ENCODE measurements at places on chromosomes 1 and 21. TPM values are rescaled to one million over a fixed set of nuclear protein-coding genes. Genes with fewer than 3 reads are reported as not detected.

- H3K4me1 ChIP-seq, result no peaks in the 10 kb centered on the region
- no peak for DNase-seq
- H3K4me3 ChIP-seq, result peak overlapping the region; percentile 92
- peaks cover 51% of the 10 kb centered on the region for H3K36me3 ChIP-seq
- no peak overlapping the region for H3K27ac ChIP-seq
Observed at GRCh38 chr1:2393471-2393877, 1.8 kb downstream of the RER1 start.

GRCh38 chr1:46810596-46810995 is 11.8 kb downstream of the CYP4B1 start:
- H3K27me3 ChIP-seq, result no peaks in the 10 kb centered on the region
- DNase-seq, result no peak
- no peak overlapping the region for H3K27ac ChIP-seq
- H3K36me3 ChIP-seq, result no peaks in the 10 kb centered on the region
- peak overlapping the region; percentile 10 for H3K4me3 ChIP-seq
- no peaks in the 10 kb centered on the region for H3K4me1 ChIP-seq

DNA sequence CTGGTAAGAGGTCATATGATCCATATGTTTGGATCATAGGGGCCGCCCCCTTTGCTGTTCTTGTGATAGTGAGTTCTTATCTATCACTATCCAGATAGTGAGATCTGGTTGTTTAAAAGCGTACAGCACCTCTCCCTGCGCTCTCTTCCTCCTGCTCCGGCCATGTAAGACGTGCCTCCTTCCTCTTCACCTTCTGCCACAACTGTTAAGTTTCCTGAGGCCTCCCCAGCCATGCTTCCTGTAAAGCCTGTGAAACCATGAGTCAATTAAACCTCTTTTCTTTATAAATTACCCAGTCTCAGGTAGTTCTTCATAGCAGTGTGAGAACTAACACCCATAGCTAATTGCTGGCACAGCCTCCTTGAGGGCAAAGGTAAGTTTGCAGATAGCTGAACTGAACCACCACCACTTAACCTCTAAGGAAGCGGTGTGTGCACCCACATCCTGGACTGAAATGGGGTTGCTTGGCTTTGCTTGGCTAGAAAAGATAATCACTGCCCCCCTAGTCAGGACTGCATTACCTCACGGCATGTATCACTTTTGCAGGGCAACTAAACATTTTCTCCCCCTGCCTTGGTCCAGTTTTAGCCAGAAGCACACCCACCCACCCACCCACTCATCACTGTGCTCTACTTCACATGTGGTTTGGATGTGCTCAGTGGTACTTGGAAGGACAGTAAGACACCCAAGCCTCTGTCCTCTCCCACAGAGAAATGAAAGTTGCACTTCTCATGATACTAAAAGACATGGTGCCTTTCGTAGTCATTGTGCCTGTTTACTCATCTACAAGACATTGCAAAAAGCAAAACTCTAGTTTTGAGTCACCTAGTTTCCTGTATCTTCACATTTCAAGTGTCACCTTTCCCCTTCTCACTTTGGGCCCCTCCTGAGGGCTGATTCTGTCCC is 23.1 kb upstream of the PTAFR start:
- peaks cover 7% of the 10 kb centered on the region for H3K4me1 ChIP-seq
- H3K27me3 ChIP-seq, result no peaks in the 10 kb centered on the region
- H3K36me3 ChIP-seq, result peaks cover 57% of the 10 kb centered on the region
- no peak overlapping the region for H3K4me3 ChIP-seq

- H3K27ac ChIP-seq, result no peak overlapping the region
- DNase-seq, result peak; percentile 20
- no peaks in the 10 kb centered on the region for H3K36me3 ChIP-seq
- peaks cover 4% of the 10 kb centered on the region for H3K4me1 ChIP-seq
- H3K4me3 ChIP-seq, result no peak overlapping the region
Observed at GRCh38 chr21:45570826-45571601, 28.8 kb upstream of the SLC19A1 start.

DNA sequence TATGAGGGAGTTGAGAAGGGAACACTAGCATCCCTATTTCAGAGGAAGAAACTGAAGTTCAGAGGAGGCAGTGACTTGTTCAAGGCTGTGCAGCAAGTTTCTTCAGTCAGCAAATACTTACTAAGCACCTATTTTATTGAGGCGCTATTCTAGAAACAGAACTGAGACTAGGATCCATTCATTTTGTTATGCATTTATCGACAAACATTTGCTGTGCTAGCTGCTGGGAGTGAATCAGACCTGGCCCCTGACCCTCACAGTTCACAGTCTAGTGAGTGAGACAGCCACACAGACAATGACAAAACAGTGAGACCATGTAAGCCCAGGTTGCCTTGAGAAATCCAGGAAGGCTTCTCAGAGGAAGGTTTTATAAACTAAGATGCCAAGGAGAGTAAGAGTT is 28.2 kb downstream of the TRIM62 start:
- DNase-seq, result no peak
- H3K36me3 ChIP-seq, result peaks cover 21% of the 10 kb centered on the region
- no peaks in the 10 kb centered on the region for H3K27me3 ChIP-seq
- H3K4me1 ChIP-seq, result peaks cover 9% of the 10 kb centered on the region
- H3K4me3 ChIP-seq, result no peak overlapping the region

DNA sequence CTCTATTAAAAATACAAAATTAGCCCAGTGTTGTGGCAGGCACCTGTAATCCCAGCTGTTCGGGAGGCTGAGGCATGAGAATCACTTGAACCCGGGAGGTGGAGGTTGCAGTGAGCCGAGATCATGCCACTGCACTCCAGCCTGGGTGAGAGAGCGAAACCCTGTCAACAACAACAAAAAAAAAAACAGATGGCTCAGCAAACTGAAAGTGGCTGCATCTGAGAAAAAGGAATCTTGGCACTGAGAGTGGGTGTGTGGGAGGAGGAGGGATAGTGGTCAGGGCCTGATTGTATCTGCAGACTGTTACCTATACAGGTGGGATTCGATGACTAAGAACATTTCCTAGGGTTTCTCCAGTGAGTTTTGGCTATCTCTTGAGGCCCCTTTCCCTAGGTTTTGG is 122.2 kb upstream of the BARHL2 start:
- no peak for DNase-seq
- peaks cover 68% of the 10 kb centered on the region for H3K27me3 ChIP-seq
- H3K4me1 ChIP-seq, result peaks cover 8% of the 10 kb centered on the region
- H3K36me3 ChIP-seq, result no peaks in the 10 kb centered on the region
- H3K27ac ChIP-seq, result no peak overlapping the region
- H3K4me3 ChIP-seq, result peak overlapping the region; percentile 68

DNA sequence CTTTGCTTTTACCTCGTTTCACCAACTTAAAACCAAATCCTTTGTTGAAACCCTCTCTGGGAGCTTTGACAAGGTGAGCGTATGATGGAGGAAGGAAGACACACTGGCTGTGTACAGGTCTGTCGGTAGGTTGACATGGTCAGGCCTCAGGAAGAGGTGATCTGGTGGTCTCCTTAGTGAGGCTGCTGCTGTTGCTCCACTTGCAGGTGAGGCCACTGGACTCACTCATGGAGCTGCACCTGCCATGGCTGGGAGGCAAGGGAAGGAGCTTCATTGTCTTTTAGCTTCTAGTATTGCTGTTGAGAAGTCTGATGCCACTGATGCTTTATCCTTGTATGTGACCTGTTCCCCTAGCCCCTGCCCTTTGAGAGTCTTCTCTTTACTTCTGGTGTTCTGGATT is 35.7 kb downstream of the TENT5C start:
- no peaks in the 10 kb centered on the region for H3K27me3 ChIP-seq
- H3K4me3 ChIP-seq, result no peak overlapping the region
- H3K36me3 ChIP-seq, result no peaks in the 10 kb centered on the region

GRCh38 chr1:206905295-206906164 is 8.3 kb downstream of the IL24 start:
- DNase-seq, result no peak
- H3K4me1 ChIP-seq, result 0 out of 2 replicates have a peak, but pooled peaks cover 3% of the 10 kb centered on the region
- H3K36me3 ChIP-seq, result no peaks in the 10 kb centered on the region
- H3K4me3 ChIP-seq, result no peak overlapping the region

DNA sequence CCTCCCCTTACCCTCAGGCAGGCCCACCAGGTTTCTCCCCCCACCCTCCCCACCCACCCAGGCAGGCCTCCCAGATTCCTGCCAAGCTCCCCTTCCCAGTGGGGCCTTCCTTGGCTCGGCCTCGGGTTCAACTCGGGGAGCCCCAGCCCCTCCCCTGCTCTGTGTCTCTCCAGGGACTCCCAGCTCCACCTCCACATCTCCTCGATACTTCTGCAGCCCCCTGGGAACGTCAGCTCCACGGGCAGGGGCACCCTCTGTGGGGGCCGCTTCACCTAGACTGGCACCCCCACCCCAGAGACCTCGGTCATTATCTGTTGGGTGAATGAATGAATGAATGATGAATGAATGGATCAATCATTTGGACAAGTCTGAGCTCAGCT is 775 bp downstream of the MMEL1 start:
- no peak overlapping the region for H3K27ac ChIP-seq
- H3K27me3 ChIP-seq, result peaks cover 22% of the 10 kb centered on the region
- no peak overlapping the region for H3K4me3 ChIP-seq
- H3K4me1 ChIP-seq, result no peaks in the 10 kb centered on the region
- peaks cover 7% of the 10 kb centered on the region for H3K36me3 ChIP-seq

DNA sequence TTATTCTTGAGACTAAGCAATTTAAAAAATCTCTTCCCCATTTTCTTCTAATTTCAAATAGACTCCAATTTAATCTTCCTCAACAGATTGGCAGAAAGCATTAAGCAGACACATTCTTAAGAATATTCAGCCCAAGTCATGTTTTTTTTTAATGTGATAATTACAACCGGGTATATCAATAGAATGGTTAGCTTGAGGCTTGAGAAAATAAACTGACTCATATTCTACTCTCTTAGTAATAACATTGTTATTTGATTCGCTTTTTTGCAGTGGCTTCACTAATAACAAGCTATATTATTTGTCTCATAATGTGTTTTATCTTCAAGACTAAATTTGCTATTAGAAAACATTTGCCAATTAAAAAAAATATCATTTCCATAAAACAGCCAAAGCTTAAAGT is 488.6 kb upstream of the RGS18 start:
- H3K27me3 ChIP-seq, result no peaks in the 10 kb centered on the region
- H3K27ac ChIP-seq, result no peak overlapping the region
- no peak overlapping the region for H3K4me3 ChIP-seq

DNA sequence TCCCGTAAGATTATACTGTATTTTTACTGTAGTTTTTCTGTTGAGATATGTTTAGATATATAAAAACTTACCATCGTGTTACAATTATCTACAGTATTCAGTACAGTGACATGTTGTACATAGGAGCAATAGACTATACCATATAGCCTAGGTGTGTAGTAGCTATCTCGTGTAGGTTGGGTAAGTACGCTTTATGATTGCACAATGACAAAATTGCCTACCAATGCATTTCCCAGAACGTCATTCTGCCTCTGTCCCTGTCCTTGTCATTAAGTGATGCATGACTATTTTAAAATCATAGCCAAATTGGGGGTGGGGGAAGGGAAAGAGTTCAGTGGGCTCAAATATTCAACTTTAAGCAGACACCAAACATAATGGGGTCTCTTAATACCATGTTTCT is 233.8 kb upstream of the TMEM51 start:
- H3K27ac ChIP-seq, result no peak overlapping the region
- H3K4me1 ChIP-seq, result no peaks in the 10 kb centered on the region
- H3K4me3 ChIP-seq, result no peak overlapping the region
- no peak for DNase-seq

DNA sequence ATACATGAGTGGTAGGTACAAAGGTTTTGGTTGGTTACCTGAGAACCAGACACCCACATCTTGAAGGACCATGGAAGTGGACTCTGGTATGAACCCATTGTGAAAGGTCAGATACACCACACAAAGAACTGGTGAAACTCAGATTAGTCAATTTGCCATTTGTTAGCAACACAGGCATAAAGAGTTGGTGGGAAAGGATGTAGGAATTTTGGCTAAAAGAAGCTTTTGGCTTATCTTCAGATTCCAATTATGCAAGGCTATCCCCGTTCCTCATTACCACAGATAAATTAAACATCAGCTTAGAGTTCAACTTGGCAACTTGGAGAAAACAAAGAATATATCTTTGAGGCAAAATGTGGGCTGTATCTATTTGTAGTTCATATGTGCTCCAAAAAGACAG is 87.0 kb upstream of the IRF2BP2 start:
- H3K4me1 ChIP-seq, result no peaks in the 10 kb centered on the region
- no peak for DNase-seq
- H3K4me3 ChIP-seq, result no peak overlapping the region
- no peak overlapping the region for H3K27ac ChIP-seq
- no peaks in the 10 kb centered on the region for H3K36me3 ChIP-seq
- no peaks in the 10 kb centered on the region for H3K27me3 ChIP-seq

GRCh38 chr1:224333939-224334786 is 4.2 kb upstream of the NVL start:
- H3K27me3 ChIP-seq, result no peaks in the 10 kb centered on the region
- no peak for DNase-seq

DNA sequence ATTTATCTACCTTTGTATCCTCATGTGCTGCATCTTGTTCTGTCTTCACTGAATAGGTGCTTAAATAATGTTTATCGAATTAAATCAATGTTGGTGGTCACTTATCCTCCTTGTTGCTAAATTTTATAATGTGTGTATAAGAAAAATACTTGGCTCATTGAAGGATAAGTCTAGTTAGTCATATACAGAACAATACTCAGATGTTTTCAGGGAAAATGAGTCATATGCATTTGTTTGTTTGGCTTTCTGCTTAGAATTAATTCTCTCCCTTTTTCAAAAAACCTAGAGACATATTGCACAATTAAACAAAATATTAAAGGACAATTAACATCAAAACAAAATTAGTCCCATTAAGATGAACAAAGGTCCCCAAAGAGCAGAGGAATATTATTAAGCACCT is 89.0 kb downstream of the UBE2U start:
- H3K27me3 ChIP-seq, result no peaks in the 10 kb centered on the region
- H3K4me3 ChIP-seq, result no peak overlapping the region
- no peak overlapping the region for H3K27ac ChIP-seq
- H3K4me1 ChIP-seq, result no peaks in the 10 kb centered on the region
- no peak for DNase-seq

- H3K4me1 ChIP-seq, result no peaks in the 10 kb centered on the region
- no peak overlapping the region for H3K4me3 ChIP-seq
- H3K36me3 ChIP-seq, result no peaks in the 10 kb centered on the region
- no peaks in the 10 kb centered on the region for H3K27me3 ChIP-seq
Observed at GRCh38 chr1:113534130-113534817, 144.0 kb downstream of the MAGI3 start.

DNA sequence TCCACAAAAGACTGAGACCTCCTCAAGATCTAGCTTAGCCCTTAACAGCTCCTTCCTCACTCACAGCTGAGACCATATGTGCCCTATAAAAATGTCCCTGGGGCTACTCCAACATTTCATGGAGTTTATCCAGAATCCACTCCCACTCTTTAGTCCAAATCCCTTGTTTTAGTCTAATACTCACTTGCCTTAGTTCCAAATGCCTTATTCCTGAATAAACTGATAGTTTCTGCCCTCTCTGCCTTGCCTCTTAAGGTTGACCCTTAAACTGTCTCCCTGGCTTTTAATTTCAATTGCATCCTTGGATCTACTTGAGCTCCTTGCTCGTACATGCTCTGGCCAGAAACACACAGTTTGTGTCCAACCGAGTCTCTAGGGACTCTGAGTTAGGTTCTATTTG is 47.3 kb upstream of the LYPLAL1 start:
- DNase-seq, result no peak
- H3K4me1 ChIP-seq, result no peaks in the 10 kb centered on the region
- no peak overlapping the region for H3K27ac ChIP-seq

GRCh38 chr1:186708694-186709097 is 28.5 kb upstream of the PTGS2 start:
- no peaks in the 10 kb centered on the region for H3K4me1 ChIP-seq
- no peaks in the 10 kb centered on the region for H3K27me3 ChIP-seq
- no peaks in the 10 kb centered on the region for H3K36me3 ChIP-seq

ZBTB7B gene
- 38.3 TPM for total RNA-seq

TESK2 gene
- total RNA-seq, result 6.2 TPM

IFI44L gene
- not detected for total RNA-seq

ADCY10 gene
- not detected for total RNA-seq

ST6GALNAC3 gene
- 11.2 TPM for total RNA-seq

All from H9 (cell line).